ENCODE measurements at places on chromosomes 7 and 10. TPM values are rescaled to one million over a fixed set of nuclear protein-coding genes. Genes with fewer than 3 reads are reported as not detected.

DNA sequence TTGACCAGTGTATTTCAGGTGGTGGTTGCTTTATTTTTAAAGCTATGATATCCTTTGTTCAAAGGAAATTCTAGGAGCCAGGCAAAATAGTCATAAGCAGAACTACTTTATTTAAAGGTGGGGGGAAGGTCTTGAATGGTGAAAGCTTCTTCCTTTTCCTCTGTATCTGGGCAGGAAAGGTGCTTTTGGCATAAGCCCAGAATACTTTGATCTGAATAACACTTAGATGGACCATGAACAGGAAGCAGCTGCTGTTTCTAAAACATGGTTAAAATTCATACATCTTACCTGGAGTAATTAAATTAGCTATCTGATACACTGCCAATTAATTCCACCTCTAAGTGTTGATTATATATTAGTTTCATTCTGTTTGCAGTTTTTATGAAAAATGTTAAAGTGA lies 13.3 kb downstream of the ZNF804B start:
- no peak for DNase-seq

Gene CRTAC1
- not detected for total RNA-seq

- no peak for DNase-seq
Observed at GRCh38 chr7:74143383-74143782, 30.8 kb upstream of the EIF4H start.

DNA sequence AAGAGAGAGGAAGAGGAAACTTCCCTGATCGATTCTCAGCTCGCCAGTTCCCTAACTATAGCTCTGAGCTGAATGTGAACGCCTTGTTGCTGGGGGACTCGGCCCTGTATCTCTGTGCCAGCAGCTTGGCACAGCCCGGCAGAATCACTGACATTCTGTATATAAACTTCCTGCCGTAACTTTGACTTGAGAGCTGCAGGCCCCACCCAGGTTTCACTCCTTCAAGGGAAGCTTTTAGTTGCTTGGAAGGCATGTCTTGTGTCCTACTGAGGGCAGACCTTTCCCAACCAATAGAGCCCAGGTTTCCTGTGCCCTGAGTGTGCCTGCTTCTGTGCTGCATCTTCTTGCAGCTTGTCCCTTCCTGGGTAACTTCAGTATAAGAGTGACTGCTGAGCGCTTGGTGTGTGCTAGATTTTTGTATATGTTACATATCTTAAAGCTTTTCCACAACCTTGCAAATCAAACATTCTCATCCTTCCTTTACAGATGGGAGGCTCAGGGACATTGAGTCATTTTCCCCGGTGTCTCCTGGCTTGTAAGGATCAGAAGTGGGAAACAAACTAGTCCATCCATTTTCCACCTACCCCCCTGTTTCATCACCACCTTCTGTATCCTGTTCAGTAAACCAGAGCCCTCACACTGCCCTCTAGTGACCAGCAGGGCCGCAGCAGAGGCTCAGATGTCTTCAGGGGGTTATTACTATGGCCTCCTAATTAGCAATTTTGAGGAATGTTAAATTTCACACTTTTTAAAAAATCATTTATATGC lies 225.2 kb upstream of the PRSS58 start:
- peak; percentile 46 for DNase-seq

GRCh38 chr10:112027731-112028280 lies 155.8 kb downstream of the GPAM start:
- DNase-seq, result no peak

DNA sequence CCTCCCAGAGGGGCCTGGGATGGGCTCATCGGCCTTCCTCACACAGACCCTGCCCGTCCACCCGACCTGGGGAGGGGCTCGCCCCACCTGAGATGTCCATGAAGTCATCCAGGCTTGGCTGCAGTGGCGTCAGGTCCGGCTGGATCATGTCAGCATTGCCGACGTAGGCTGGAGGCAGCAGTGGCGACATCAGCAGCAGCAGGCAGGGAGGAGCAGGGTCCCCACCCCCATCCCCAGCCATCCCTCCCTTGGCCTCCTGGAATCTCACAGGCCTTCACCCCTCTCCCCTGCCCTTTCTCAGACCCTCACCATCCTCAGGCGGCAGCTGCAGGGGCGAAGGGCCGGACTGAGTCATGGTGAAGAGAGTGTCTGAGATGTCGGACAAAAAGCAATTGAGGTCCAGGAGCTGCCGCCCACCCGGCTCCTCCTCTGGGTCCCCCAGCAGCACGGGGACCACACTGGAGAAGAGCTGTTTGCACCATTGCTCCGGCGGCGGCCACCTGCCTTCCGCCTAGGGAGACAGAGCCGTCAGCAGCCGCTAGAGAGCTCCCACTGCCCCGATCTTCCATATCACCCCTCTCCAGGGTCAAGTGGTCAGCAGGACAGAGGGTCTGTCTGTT lies 18.6 kb downstream of the MLXIPL start:
- no peak for DNase-seq

GRCh38 chr7:121847041-121847440 lies 25.9 kb upstream of the PTPRZ1 start:
- no peak for DNase-seq

DNA sequence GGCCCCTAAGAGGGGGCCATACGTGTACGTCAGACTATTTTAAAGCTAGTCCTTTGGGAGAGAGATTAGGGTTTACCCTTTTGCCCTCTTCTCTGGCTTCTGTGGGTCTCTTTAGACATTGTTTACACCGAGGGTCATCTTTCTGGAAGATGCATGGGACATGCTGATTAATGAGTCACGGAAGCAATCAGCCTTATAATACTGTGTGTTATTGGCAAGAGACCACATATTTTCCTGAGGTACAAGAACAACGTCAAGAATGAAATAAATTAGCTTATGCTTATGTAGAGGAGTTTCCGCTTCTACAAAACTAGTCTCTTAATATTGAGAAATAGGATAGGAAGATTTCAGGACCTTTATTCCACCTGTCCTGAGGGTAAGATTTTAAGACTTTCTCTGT lies 327.7 kb downstream of the BBS9 start:
- peak; percentile 15 for DNase-seq

DNA sequence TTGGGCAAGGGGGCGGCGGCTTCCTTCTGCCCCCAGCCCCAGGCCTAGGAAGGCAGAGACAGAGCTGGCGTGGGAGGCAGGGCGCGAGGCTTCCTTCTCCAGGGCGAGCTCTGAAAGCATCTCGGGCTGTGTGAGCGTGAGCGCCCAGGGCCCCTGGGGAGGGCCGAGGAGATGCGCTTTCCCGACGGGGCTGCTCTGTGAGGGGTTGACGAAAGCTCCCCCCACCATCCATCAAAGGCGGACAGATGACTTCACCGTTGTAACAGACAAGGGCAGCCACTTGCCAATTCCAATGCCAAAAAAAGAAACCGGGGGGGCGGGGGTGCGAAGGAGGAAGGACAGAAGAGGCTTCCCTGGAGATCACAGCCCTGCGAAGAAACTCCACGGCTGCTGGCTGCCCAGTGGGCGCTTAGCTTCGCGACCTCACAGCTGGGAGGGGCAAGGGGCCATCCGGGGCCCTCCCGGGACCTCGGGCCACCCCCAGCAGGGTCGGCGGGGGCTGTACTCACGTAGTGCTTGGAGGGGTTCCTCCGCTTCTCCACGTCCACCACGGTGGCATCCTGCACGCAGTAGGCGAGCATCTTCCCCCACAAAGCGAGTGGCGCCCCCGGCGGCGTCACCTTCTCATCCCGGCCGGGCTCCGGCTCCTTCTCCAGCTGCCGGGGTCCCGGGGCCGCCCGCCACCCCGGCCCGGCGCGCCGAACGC lies 537 bp downstream of the SH3PXD2A start:
- DNase-seq, result peak; percentile 35

Gene NPY
- 2.4 TPM for total RNA-seq

- DNase-seq, result no peak
Observed at GRCh38 chr7:86784765-86785164, 141.1 kb downstream of the GRM3 start.

Gene RNLS
- 22.5 TPM for total RNA-seq

Gene CACUL1
- total RNA-seq, result 33.7 TPM

DNA sequence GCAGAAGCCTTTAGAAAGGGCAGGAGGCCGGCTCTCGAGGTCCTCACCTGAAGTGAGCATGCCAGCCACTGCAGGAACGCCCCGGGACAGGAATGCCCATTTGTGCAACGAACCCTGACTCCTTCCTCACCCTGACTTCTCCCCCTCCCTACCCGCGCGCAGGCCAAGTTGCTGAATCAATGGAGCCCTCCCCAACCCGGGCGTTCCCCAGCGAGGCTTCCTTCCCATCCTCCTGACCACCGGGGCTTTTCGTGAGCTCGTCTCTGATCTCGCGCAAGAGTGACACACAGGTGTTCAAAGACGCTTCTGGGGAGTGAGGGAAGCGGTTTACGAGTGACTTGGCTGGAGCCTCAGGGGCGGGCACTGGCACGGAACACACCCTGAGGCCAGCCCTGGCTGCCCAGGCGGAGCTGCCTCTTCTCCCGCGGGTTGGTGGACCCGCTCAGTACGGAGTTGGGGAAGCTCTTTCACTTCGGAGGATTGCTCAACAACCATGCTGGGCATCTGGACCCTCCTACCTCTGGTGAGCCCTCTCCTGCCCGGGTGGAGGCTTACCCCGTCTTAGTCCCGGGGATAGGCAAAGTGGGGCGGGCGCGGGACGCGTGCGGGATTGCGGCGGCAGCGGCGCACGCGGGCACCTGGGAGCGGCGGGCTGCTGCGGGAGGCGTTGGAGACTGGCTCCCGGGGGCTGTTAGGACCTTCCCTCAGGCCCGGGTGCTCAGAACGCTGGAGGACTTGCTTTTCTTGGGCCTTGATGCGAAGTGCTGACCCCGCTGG lies at the start of gene FAS:
FAS (plus strand) TSS at position 415 of the 777 bp plus-strand sequence; CDS start at position 494, 79 bp downstream.
- DNase-seq, result peak; percentile 87

DNA sequence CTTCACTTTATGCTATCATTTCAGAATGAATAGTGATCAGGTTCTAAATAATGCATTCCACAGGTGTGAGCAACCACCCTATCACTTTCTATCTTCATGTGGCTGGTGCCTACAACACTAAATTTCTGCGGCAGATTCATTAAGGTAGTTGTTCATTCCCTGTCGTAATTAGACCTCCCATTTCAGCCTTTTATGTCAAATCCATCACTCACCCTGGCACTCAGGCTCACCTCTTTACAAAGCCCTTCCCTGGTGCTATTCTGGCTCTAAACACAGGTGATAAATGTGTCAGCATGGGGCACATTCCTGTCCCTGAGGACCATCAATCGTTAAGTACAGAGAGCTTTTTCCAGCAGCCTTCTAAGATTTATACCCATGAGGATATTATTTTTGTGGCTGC lies 300.0 kb upstream of the C7orf33 start:
- no peak for DNase-seq

Gene GALNT17
- not detected for total RNA-seq

DNA sequence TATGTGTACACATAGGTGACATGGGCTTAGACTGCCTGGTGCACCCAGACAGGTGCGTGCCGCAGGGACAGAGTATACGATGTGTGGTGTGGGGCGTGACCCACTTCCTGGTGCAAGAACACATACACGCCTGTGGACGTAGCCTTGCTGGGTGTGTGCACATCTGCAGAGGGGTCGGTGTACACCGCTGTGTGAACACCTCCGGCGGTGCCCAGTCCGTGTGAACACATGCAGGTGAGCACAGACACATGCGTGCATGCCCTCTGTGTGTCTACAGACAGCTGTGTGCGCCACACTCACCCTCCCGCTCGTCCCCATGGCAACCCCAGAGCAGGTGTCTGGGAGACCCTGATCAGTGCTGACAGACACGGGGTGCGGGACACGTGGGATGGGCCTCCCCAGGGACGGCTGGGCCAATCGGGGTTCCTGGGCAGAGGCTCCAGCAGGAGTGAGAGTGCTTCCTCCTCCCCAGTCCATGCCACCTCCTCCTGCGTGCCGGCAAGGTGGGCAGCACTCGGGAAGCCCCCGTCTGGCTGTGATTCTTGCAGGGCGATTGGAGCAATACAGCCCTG lies 23.4 kb downstream of the ELFN1 start:
- DNase-seq, result no peak

DNA sequence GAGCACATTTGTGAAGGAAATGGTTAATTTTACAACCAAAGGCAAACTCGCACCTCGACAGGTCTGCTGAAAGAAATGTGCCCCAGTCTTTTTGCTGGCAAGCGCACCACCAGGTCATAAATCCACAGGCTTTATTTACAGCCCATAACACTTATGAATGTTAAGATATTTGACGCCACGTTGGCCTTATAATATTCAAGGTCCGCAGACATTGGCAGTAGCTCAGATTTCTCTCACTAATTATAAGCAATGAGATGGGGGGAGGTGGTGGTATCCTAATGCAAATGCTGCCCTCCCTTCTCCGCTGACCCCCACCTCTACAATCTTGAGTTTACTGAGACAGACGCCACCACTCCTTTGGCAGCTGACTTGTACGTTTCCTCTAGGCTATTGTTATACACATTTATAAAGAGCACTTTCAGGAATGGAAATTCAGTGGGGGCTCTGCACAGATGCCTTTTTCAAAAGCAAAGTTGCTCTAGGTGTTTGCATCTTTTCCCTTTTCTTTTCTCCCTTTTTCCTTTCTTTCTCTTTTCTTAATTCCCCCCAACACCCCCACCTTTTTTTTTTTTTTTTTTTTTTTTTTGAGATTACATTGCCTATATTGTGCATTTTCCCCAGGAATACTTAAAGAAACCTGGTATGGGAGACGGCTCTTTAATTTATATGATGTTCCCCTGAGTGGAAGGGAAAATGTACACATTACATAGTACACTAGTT lies 6.7 kb downstream of the TCF7L2 start:
- peak; percentile 29 for DNase-seq

Gene LIPF
- total RNA-seq, result not detected

- no peak for DNase-seq
Observed at GRCh38 chr10:124669141-124669823, 74.9 kb downstream of the FAM53B start.

Gene OPALIN
- total RNA-seq, result not detected

GRCh38 chr7:1481300-1481699 lies 22.0 kb upstream of the MICALL2 start:
- no peak for DNase-seq

DNA sequence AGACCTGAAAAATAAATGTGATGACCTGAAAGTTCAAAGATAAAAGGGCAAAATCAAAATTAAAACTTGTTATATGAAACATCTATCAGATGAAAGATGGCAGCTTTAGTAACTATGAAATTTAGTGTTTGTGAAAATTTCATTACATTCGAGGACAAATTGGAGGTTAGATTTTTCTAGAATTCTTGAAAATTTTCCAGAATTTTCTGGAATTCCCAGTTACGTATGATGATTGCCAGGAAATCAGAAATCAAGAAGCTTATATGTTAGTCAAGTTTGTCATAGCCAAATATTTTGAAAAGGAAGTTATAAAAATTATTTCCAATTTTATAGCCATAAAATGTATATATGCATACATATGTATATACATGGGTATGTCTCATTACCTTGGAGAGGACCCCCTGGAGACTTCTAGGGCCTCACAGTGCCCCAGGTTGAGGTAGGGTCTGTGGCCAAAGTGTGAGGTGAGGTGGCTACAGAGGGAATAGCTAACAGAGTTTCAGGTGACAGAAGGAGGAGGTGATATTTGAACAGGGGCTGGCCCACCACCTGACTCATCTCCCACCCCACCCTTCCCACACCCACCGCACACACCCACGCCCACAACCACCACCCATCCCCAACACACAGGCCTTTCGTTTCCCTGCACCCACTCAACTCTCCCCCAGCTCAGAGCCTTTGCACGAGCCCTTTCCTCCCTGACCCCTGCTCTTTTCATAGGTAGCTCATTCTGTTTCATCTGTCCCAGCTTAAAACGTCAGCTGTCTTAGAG lies 21.5 kb downstream of the C10orf105 start:
- no peak for DNase-seq

- no peak for DNase-seq
Observed at GRCh38 chr7:2986561-2986960, 57.1 kb downstream of the CARD11 start.

GRCh38 chr10:71957546-71958275 lies 6.5 kb upstream of the CHST3 start:
- no peak for DNase-seq

Gene TBL2
- total RNA-seq, result 59.8 TPM

Gene RELN
- total RNA-seq, result 1.0 TPM

Gene MYOZ1
- 1.0 TPM for total RNA-seq

- no peak for DNase-seq
Observed at GRCh38 chr10:18797286-18797685, 138.1 kb downstream of the ARL5B start.
